ENCODE measurements at places on chromosomes 16 and 17. TPM values are rescaled to one million over a fixed set of nuclear protein-coding genes. Genes with fewer than 3 reads are reported as not detected.

Gene CTRB1
- total RNA-seq: not detected

Gene ZP2
- 0.22 TPM for total RNA-seq

Gene KRT32
- total RNA-seq: not detected

Gene TRAF7
- 63.9 TPM for total RNA-seq

Gene SEZ6L2
- total RNA-seq: 0.44 TPM

Gene PRSS21
- total RNA-seq: 0.40 TPM

Gene SPNS2
- total RNA-seq: 71.4 TPM

Gene TPSAB1
- total RNA-seq: not detected

Gene CCDC144A
- under 0.01 TPM for total RNA-seq
